ENCODE measurements at places on chromosomes 4 and X.

DNA sequence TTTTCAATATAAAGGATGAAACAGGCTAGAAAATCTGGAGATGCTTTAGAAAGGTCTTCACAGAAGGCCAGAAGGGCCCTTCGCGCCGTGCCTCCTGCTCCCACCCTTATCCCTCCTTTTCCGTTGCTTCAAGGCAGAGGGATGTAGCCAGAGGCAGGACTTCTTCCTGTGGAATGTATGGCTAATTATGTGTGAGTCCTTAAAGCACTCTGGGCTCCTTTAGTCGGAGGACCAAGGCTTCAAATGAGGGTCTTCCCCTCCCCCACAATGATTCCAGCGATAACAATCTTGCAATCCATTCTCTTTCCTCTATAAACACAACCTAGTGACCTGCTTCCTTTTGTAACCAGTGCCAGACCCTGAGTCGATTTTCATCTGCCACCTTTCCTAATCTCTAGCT is 103.5 kb downstream of the GPC3 start:
- DNase-seq = no peak

DNA sequence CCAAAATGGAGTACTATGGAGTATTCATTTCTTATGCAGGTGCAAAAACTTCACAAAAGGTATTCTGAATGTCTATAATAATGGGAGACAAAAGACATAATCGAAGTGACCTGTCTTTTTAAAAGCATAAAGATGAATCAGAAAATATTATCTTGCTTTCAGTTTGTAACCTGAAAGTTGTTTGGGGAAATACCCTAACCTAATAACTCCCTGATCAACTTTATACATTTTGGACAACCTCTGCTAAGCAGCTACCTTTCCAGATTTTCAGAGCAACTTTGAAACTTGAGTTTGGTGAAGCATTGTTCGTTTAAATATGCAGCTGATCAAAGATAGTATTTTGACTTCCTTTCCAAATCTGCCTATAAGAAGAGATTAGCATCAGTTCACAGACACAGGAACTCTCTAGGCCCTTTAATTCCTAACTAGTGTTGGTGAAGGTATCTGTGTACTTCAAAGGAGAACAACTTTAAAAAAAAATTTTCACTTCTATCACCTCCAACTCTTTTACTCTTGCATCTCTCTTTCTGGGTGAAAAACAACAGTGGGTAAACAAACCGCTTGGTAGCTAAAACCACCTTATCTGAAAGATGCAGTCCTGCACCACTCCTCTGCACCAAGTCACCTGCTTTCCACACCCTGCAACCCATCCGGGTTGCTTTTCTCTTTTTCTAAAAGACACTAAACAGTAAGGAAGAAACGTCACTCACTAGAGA is 26.5 kb downstream of the CD40LG start:
- no peak for DNase-seq

DNA sequence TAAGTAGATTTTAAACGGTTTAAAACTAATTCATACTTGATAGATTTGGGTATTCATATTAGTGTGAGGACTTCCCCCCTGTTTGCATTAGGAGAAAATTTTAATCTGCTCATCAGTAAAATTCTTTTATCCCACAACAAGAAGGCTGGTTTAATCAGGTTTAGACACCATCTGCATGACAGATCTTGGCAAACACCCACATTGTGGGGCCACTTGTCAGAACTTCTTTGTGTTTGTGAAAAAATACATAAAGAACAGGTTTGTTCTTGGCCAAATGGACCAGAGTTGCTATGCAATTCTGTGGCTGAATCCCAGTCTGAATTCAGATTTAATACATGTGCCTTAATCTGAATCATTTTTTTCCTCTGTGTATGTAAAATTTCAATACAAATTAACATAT is 121.1 kb downstream of the REPS2 start:
- DNase-seq = no peak

GRCh38 chrX:5180135-5180741 is 1048.4 kb downstream of the NLGN4X start:
- no peak for DNase-seq

- no peak for DNase-seq
These were observed 3.9 kb downstream of the ARSJ start for GRCh38 chr4:113975578-113975977.

- no peak for DNase-seq
These were observed 77.6 kb downstream of the ARHGAP6 start for GRCh38 chrX:11588097-11588496.

- DNase-seq = no peak
These were observed 24.2 kb downstream of the RASSF6 start for GRCh38 chr4:73596001-73596400.
